ENCODE measurements at places on chromosomes 4 and X.

DNA sequence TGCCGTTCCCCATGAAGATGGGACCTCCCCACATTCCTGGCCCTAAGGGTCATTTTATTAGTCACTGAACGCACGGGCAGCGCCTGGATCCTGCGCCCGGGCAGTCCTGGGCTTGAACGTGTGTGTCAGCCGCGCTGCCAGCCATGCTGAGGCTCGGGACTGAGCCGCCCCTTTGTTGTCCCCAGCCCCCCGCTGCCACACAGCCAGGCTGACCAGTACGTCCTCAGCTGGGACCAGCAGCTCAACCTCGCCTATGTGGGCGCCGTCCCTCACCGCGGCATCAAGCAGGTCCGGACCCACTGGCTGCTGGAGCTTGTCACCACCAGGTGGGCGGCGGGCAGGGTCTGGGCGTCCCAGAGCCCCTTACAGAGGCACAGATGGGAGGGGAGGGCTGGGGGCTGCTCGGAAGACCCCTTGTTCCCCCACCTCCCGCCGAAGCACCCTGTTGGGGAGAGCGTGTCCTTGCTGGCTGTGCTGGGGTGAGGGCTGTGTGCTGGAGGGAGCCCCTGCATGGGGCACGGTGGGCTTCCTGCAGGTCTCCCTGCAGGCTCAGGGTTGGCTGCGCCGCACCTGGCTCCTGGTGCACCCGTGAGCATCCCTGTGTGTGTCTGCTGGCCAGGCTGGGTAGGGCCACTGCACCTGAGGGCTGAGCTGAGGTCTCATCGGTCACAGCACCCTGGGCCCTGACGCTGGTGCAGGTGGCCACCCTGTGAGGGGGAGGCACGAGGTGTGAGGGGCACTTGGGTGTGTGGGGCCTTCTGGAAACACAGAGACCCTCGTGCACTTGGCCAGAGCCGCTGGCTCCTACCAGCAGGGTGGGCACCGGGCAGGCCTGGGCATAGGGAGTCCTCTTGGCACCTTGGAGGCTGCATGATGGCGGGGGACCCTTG, 1.0 kb downstream of the IDUA start:
- no peak for DNase-seq

DNA sequence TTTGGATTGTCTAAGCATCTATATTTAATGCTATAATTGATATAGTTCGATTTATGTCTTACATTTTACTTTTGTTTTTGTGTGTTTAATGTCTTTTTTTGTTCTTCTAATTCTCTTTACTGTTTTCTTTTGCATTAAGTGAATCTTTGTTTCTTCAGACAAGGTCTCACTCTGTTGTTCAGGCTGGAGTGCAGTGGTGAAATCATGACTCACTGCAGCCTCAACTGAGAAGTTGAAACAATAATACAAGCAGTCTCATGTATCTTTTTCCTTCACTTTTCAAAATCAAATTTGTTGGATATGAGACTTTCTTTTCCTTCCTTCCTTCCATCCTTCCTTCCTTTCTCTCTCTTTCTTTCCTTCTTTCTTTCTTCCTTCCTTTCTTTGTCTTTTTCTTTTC, 1401.6 kb downstream of the ADGRL3 start:
- DNase-seq: no peak

- no peak for DNase-seq
Measured at GRCh38 chrX:24648495-24648894, 1.3 kb upstream of the PCYT1B start.

DNA sequence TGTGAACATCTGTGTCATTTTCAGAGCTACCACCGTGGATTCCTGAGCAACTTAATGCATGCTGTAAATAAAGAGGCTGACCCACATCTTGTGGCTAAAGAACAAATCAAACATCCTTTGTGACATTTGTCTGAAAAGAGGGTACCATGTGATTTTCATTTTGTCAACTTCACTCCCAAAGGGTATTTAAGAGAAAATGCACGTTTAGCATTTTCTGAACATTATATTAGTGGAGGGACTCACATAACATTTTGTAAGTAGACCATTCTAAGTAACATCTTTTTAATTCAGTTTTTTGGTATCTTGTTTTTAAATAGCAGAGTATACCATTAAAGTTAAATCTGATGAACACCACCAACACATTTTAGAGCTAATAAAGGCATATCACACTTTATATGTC, 17.0 kb upstream of the CPE start:
- no peak for DNase-seq

- no peak for DNase-seq
Measured at GRCh38 chr4:102503831-102504786, 3.0 kb downstream of the NFKB1 start.

- DNase-seq: no peak
Measured at GRCh38 chr4:7194251-7195140, 2.2 kb downstream of the SORCS2 start.

- DNase-seq: no peak
Measured at GRCh38 chr4:74770226-74770910, 24.0 kb downstream of the BTC start.

DNA sequence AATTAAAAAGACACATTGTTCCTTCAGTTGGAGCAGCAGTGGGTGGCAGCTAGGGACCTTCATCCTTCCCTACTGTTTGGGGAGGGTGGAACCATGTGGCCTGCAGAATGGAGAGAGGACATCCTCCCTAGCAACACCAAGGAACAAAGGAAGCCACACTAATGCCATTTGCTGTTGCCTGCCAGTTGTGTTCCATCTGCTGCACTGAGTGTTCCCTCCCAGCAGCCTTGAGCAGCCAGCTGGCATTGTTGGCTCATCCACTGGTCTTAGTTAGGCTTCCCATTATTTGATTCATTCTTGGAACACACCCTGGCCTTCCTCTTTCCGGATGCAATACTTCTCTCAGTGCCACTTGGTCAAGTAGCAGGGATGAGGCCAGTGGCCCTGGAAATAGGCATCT, 25.0 kb upstream of the HMGB3 start:
- no peak for DNase-seq

- no peak for DNase-seq
Measured at GRCh38 chr4:184573701-184574100, 75.5 kb downstream of the CASP3 start.

DNA sequence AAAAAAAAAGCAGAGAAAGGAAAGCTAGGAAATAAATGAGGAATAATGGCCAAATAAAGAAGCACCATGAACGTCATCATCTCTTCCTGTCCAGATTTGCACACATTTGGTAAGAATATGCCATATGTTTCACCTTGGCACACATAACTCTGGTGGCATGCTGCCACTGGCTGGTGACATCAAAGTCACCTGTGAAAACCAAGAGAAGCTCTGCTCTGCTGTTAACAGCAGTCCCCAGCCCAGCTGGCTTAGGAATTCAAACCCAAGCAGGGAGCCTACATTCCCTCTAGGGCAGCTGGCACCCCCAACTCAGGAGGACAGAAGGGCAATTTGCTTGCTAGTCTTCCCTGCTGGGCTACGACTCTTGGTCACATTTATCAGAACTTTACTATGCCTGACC, 77.6 kb downstream of the RASL11B start:
- DNase-seq: no peak

GRCh38 chrX:45975633-45976032, 569.6 kb downstream of the ZNF674 start:
- no peak for DNase-seq

- DNase-seq: no peak
Measured at GRCh38 chr4:41257906-41258305, 1.2 kb downstream of the UCHL1 start.

GRCh38 chrX:50707405-50707804, 106.6 kb downstream of the SHROOM4 start:
- DNase-seq: no peak

DNA sequence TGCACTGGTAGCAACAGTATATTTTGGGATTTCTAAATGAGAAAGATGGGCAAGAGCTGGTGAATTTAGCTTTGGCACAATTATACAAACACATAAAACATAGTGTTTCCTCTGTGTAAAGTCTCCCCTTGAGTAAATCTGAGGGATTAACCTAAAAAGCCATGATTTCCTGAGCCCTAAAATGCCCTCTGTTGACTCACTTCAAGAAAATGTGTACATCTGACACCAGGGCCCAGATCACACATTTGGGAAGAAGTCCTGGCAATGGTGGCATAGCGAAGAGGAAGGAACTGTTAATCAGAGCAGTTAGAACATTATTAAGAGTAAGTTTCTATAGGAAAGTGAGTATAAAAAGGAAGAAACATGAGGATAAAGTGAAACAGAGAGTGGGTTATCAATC, 338.5 kb downstream of the SPOCK3 start:
- no peak for DNase-seq

DNA sequence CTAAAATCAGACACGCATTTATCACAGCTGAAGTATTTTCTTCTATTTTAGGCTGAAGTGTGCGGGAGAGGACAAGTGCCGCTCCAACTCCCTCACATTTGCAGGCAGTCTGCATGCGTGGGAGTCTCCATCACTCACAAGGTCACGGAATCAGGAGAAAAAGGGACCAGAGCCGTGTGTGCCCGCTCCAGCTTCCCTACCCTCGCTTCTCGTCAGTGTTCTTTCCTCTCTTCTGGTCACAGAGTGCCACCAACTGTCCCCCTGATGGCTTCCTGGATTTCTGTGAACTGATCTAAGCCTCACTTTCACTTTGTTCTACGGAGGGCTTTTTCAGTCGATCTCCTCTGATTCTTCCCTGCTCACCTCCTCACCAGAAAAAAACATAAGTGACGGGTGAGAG, 407.4 kb upstream of the AADAT start:
- DNase-seq: no peak

GRCh38 chrX:151621422-151621821, 57.9 kb downstream of the PASD1 start:
- no peak for DNase-seq

- no peak for DNase-seq
Measured at GRCh38 chrX:75655627-75656026, 129.4 kb downstream of the MAGEE2 start.

DNA sequence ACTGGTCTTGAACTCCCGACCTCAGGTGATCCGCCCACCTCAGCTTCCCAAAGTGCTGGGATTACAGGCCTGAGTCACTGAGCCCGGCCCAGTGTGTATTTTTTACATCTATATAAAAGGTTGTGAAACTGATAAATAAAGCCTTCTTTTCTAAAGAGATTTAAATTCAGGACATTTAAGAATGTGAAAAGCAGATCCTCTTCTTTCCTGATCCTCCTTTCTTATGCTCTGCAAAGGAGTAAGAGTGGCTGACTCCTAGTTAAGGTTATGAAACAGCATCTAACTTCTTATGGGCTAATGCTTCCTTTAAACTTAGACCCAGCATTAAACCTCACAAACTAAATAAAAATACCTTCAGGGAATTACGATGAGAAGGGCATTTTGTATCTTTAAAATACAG, 197.7 kb upstream of the MAB21L2 start:
- DNase-seq: no peak

- no peak for DNase-seq
Measured at GRCh38 chr4:182238355-182238931, 4.8 kb upstream of the TENM3 start.

DNA sequence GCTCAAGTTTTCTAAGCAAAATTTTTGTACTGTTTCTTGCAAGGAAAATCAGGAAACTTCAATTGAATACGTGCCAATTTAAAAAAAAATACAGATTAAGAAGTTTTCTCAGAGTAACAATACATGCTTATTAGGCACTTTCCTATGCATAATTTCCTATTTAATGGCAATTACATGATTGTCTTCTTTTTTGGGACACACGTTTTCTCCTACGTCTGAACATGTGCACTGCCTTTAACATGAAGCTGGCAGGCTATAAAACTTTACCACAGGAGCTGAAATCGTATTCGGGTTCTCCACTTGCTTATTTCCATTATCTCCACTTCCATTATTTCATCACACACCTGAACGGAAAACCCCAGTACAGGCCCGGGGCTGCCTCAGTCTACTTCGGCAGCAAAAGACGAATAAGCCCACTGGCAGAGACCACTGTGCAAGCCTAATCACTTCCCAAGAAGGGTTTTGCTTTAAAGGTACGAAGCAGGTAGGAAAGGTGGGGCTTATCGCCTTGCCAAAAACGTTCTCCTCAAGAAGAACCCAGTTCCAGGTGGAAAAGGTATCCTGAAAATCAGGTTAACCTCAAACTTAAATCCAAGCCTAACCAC, 575 bp downstream of the RCHY1 start:
- DNase-seq: no peak

- DNase-seq: peak; percentile 30
Measured at GRCh38 chr4:145098675-145099037, 545 bp downstream of the ABCE1 start.

GRCh38 chrX:48938721-48939425, 18.5 kb downstream of the OTUD5 start:
- peak; percentile 40 for DNase-seq

GRCh38 chr4:21879187-21879586, 69.4 kb downstream of the KCNIP4 start:
- no peak for DNase-seq

GRCh38 chrX:8044947-8045346, 117.7 kb upstream of the PNPLA4 start:
- DNase-seq: no peak

GRCh38 chrX:83529950-83530349, 21.9 kb downstream of the POU3F4 start:
- no peak for DNase-seq

GRCh38 chr4:6470502-6471306, 1.7 kb downstream of the PPP2R2C start:
- DNase-seq: no peak

DNA sequence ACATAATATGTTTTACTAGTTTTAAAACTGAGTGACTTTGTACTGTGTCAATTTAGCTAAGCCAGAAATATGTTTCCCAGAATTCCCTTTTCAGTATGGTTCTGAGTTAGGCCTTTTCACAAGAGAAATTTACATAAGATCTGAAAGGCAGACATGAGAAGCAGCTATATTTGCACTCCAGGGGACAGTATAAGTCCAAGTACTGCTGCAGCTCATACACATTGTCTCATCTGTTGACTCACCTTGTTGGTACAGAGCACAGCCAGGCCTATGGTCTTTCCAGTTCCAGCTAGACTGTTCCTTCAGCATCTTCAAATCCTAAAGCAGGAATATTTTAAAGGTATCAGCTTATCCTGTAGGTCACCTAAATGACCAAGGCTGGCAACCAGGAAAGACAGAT, 53.5 kb downstream of the BMP3 start:
- DNase-seq: no peak
